SK-N-MC (cell line): ENCODE measurements at places on chromosomes 3 and 15.

GRCh38 chr15:33007303-33007855 lies 187.1 kb downstream of the FMN1 start:
- DNase-seq = no peak

GRCh38 chr3:98695796-98696195 lies 67.3 kb upstream of the ST3GAL6 start:
- no peak for DNase-seq

DNA sequence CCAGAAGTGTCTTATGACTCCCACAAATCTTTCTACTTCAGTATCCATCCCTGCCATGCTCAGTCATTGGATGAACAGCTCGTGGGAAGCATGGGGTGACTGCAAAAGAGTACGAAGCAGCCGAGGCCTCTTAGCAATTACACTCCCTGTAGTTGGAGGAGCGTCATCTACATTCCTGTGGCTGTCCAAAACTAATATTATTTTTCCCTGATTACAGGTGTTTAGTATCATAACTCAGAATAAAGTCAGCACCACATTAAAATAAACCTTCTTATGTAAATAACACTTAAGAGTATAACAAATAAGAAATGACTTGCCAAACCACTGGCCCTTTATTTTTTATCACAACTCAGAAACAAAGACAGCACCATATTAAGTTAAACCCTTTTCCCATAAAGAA lies 141.5 kb downstream of the PLOD2 start:
- no peak for DNase-seq

GRCh38 chr3:196280689-196281440 lies 6.7 kb downstream of the PCYT1A start:
- DNase-seq = no peak

- no peak for DNase-seq
These were observed 232.7 kb downstream of the MECOM start for GRCh38 chr3:169430707-169431404.

DNA sequence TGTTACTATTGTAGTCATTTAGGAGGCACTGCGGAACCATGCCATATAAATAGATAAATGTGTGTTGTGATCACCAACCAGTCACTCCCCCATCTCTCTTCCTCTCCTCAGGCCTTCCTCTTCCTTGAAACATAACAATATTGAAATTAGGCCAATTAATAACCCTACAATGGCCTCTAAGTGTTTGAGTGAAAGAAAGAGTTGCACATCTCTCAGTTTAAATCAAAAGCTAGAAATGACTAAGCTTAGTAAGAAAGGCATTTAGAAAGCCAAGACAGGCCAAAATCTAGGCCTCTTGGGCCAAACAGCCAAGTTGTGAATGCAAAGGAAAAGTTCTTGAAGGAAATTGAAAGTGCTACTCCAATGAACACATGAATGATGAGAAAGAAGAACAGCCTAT lies 8.1 kb upstream of the DNASE1L3 start:
- DNase-seq = no peak

- no peak for DNase-seq
These were observed 60.6 kb downstream of the SLC12A8 start for GRCh38 chr3:125151916-125152315.

- DNase-seq = no peak
These were observed 88.6 kb downstream of the NR1I2 start for GRCh38 chr3:119870512-119870911.

DNA sequence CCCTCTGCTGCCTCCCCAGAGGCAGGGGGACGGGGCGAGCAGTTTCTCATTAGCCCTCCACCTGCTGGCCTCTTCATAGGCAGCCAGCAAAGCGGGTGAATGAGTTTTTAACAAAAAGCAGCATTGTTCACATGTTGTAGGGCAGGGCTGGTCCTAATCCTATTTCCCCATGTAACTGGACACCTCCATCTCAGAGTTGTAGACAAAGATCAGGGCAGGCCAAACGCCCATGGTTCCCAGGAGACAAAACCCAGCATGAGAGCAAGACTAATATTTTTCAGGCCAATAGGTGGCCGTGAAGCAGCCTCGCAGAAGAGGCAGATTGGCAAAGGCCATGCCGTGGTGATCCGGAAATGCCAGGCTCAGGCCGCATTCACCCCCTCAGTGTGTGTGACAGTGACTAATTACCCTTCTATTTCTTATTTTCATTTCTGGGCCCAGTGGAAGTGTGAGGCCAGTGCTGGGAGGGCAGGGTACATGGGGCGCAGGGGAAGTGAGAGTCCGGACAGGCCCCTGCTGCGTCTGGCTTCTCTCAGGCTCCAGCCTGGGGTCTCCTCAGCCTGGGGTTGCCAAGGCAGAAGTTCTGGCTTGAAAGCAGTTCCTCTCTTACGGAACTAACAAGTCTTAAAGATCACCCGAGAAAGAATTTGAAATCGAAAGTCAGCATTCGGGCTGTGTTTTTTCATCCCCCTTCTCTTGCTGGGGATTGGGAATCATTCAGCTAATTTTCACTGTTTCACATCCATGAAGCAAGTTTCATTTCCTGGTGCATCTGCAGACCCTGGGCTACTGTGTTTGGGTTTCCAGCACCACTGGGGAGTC lies 64.8 kb downstream of the BOC start:
- no peak for DNase-seq

DNA sequence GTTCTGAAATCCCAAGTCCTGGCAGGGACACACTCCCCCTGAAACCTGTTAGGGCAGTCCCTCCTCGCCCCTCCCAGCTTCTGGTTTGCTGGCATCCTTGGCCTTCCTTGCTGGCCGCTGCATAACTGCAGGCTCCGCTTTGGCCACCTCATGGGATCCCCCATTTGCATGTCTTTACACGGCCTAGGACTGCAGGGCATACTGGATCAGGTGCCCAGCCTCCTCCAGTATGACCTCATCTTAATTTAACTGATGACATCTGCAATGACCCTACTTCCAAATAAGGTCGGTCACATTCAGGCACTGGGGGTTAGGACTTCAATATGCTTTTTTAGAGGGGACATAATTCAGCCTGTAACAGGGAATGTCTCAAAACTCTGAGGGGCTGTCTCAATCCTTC lies 173.3 kb downstream of the RAB11A start:
- no peak for DNase-seq

GRCh38 chr3:193872265-193872753 lies 263.6 kb upstream of the HES1 start:
- no peak for DNase-seq
